ENCODE measurements at places on chromosomes 4 and X.

DNA sequence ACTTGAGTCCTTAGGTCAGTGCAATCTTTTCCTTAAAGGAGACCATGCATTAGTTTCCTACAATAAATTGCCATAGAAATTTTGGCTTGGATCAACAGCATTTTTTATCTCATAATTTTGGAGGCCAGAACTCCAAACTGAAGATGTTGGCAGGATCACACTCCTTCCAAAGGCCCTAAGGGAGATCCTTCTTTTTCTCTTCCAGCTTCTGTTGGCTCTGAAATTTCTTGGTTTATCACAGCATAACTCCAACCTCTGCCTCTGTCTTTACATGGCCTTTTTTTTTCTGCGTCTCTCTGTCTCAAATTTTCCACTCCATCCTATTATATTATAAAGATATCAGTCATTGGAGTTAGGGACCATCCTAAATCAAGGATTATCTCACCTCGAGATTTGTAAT, 282.2 kb downstream of the STIM2 start:
- no peak for DNase-seq

DNA sequence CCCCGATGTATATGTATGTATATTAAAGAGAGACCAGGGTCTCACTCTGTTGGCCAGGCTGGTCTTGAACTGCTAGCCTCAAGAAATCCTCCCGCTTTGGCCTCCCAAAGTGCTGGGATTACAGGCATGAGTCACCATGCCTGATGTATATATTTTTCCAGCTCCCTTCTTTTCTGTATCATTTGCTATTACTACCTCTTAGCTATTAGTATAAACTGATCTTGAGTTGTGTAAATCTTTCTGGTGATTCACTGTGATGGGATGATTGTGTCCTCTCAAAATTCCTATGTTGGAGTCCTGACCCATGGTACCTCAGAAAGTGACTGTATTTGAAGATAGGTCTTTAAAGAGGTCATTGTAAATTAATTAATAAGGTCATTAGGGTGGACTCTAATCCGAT, 53.1 kb downstream of the HPRT1 start:
- DNase-seq = no peak

- no peak for DNase-seq
Measured at GRCh38 chr4:155403886-155404285, 27.1 kb upstream of the MAP9 start.

GRCh38 chr4:87884976-87885549, 52.3 kb downstream of the MEPE start:
- no peak for DNase-seq

DNA sequence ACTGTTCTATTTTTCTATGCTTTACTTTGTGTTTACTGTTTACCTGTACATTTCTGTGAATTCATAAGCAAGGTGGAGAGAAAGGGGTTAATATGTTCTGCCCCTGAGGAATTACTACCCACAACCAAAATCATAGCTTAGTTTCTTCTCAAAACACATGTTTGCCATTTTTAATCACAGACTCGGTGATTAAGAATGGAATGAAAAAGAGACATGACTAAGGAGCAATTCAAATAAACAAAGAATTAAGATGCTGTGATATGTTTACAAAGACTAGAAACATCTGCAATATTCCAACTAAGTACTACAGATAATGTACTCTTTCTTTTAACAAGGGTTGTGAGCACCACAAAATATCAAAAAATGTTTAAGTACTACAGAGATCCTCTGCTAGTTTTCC, 11.7 kb upstream of the FAT4 start:
- DNase-seq = no peak

DNA sequence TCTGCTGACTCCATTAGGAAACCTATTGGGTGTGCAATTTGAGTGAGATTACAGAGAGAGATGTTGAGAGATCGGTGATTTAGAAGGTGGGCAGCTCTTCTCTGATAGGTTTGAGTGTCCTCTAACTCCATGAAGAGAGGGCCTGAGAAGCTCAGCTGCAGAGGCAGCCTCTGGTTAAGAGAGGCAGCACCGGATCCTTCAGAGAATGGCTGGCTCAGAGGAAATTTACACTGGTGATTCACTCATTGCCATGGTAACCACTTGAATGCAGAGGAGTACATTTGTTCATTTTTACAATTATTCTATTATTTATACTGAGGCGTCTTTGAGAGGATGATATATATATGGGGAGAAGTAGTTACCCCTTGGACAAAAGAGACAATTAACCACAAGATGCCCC, 171.7 kb downstream of the PDGFRA start:
- no peak for DNase-seq

- DNase-seq = no peak
Measured at GRCh38 chr4:109075621-109076020, 226.8 kb downstream of the COL25A1 start.

GRCh38 chr4:25106363-25107151, 53.7 kb downstream of the SEPSECS start:
- DNase-seq = no peak

GRCh38 chr4:78061939-78062570, 4.9 kb downstream of the FRAS1 start:
- no peak for DNase-seq

GRCh38 chr4:145871209-145871608, 67.4 kb downstream of the ZNF827 start:
- no peak for DNase-seq

DNA sequence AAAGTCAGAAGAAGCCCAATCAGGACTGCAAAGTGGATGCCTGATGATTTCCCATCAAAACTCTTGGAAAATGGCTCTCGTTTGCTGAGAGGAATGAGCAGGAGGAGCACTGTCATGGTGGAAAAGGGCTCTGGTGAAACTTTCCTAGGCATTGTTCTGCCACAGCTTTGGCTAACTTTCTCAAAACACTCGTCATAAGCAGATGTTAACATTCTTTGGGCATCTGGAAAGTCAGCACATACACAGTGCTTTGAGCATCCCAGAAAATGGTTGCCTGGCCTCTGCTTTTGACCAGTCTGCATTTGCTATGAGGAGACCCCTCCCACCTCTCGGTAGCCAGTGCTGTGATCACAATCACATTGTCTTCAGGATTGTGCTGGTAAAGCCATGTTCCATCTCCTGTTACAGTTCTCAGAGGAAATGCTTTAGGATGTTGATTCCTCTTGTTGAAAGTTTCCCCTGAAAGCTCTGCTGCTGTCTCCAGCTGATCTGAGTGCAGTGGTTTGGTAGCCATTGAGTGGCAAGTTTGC, 25.2 kb upstream of the TBC1D14 start:
- DNase-seq = no peak

DNA sequence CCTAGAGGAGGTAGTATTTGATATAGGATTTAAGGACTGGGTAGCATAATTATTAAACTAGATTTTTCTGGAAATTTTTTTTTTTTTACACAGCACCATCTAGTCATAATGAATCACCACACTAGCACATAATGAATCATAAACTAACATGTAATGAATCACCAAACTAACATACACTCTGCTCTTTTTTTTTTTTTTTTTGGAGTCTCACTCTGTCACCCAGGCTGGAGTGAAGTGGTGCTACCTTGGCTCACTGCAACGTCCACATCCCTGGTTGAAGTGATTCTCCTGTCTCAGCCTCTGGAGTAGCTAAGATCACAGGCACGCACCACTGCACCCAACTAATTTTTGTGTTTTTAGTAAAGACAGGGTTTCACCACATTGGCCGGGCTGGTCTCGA, 92.5 kb downstream of the FAM13A start:
- DNase-seq = no peak

DNA sequence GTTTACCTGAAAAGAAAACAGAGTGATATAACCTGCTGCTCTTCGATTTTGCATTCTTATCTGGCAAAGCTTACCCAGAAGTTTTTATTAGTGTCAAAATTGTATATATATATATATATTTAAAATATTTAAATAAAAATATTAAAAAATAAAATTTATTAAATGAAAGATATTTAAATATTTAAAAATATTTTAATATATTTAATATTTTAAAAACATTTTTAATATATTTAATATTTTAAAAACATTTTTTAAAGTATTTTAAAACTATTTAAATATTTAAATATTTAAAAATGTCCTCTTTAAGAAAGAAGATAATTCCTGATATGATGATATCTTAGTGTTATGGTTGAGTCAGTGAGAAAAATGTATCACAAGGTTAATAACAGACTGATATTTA, 317.2 kb downstream of the EPHA5 start:
- no peak for DNase-seq

DNA sequence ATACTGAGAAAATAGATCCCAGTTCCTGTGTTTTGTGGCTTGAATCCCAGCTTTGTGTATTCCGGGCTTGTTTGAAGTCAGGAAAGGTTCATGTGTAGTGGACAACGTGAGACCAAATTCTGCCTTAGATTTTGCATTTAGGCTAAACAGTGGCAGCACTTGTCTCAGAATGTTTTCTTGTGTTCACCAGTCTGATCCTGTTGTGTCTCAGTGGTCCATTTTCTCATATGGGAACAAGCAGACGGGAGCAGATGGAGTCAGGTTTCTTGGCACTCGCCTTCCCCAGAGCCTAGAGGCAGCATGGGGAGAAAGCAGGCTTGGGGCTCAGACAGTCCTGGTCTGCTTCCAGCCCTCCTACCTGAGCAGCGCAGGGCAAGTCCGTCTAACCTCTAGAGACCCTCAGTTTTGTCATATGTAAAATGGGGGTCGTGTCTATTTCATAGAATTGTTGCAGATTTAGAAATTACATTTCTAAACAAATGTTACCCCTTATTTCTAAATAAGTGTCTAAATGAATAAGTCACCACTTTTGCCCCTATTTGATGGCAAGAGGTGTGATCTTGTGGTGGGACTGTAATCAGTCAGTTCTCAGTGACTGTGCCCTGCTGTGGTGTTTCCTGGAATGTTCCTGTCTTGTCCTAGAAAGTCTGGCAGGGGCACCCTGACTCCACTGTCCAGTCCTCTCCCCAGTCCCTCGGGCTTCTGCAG, 28.3 kb upstream of the MSANTD1 start:
- no peak for DNase-seq

DNA sequence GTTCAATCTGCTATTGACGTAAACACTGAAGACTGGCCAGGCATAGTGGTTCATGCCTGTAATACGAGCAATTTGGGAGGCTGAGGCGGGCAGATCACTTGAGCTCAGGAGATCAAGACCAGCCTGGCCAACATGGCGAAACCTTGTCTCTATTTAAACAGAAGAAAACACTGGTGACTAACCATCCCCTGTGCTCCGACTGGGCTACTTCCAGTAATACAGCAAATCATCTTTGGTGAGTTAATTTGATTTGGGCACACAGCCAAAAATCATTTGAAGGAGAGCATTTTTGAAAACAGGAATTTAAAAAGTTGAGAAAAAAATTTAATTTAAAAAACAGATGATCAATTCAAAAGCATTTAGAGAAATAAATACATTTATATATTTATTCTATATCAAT, 52.0 kb downstream of the SEC24D start:
- no peak for DNase-seq

- DNase-seq = peak; percentile 44
Measured at GRCh38 chrX:49053223-49054072, 5.4 kb upstream of the CCDC120 start.

DNA sequence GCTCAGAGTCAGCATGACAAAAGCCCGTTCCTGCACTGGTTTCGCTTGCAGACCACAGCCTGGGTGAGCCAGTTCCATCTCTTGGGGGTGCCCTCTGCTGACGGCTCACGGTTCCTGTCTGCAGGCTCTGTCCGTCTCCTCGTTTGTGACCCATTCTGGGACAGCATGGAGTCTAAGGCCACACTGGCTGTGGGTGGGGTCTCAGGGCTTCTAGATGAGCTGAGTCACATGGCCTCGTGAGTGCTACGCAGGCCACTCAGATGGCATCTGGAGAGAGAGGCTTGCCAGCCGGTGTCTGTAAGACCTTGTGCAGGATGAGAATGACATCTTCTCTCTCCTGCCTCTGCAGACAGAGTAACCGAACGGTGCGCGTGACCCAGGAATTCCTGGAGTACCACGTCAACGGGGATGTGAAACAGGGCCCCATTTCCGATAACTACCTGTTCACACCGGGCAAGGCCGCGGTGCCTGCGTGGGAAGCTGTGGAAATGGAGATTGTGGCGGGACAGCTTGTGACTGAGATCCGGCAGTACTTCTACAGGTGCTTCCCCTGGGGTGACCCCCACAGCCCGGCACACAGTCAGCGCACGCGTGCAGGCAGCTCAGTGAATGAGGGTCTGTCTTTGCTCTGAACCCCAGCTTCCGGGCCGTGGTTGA, 31.6 kb upstream of the MRFAP1 start:
- no peak for DNase-seq

GRCh38 chr4:160894809-160895208, 1269.0 kb downstream of the FSTL5 start:
- no peak for DNase-seq

DNA sequence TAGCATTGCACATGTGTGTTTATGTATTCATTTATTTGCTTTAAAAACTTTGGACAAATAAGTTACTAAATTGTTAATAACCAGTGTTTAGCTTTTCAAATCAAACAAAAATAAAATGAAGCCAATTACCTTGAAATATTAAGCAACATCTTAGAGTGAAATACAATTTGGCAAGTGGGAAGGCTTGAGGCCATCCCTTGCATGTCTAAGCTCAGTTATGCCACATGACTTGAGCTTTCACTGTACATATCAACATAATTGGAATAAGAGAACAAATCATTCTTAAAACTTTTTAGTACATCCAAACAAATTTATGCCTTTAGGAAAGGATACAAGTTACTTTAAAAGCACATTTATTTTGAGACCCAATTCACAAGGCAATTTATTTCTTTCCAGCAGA, 640.6 kb downstream of the SPRY1 start:
- DNase-seq = no peak

GRCh38 chr4:26069218-26069617, 155.2 kb downstream of the SMIM20 start:
- DNase-seq = no peak

- no peak for DNase-seq
Measured at GRCh38 chr4:117823388-117823787, 210.9 kb upstream of the NDST3 start.

DNA sequence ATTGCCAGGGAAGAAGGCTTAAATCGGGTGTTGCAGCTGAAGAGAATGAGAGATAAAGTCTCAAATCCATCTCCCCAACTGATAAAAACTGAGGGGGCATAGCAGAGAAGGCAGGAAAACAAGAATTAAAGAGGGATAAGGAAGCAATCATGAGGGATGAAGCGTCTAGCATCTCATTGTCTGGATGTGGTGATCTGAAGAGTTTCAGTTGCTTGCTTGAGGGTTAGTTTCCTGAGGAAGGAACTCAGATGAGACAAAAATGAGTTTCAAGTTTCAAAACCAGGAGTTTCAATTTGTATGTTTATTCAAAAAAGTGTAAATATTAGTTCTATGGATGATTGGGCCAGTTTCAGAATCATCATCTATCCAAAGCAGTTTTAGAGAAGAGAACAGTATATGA, 496.9 kb downstream of the RAB28 start:
- no peak for DNase-seq

DNA sequence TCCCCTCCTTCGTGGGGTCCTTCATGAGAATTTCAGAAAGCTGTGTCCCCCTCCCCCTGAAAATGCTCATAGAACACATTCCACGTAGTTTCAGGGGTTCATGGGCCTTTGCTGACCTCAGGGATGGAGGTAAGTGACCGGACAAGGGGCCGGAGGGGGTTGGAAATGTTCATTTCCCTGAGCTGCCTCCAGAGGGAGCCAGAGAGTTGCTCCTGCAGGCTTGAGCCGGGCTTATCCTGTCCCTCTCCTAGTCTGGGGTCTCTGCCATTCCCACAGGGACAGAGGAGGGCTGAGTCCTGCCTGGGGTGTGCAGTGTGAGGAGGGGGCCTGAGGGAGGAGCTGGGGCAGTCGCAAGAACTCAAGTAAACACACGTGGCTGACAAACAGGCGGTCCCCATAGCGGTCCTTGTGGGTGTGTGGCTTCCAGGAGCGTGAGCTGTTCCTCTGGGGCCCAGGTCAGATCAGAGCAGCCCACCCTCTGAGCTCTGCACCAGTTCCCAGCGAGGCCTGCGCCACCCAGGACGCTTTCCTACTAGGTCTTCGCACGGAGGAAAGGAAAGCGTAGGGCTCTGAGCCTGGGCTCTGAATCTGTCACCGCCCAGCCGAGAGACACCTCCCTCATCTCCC, 62.5 kb downstream of the WFS1 start:
- DNase-seq = peak; percentile 27
